Thymus (tissue), 14 donors: ENCODE measurements at places on chromosomes 7 and 10. TPM values are rescaled to one million over a fixed set of nuclear protein-coding genes. Genes with fewer than 3 reads are reported as not detected.

DNA sequence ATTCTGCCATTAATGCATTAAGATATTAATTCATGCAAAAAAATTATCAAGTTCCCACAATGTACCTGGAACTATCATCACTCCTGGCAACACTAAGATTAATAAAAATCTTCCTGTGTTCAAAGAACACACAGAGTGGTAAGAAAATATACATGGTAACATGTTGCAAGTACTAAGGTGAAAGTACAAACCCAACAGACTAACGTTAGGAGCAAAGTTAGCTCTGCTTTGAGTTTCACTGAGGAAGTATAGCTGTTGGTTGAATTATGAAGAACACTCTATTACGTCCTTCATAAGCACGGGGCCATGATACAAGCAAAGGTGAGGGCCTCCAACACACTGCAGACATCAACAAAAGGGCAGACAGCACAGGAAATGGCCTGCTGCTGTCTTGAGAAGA, 5.8 kb downstream of the ZNF33B start:
- peaks cover 16% of the 10 kb centered on the region for H3K36me3 ChIP-seq
- peaks cover 3% of the 10 kb centered on the region for H3K4me1 ChIP-seq
- H3K27me3 ChIP-seq = no peaks in the 10 kb centered on the region
- no peak for DNase-seq

GRCh38 chr7:114409750-114410149, 4.9 kb upstream of the FOXP2 start:
- H3K27me3 ChIP-seq = no peaks in the 10 kb centered on the region
- no peaks in the 10 kb centered on the region for H3K4me1 ChIP-seq
- DNase-seq = no peak
- H3K36me3 ChIP-seq = no peaks in the 10 kb centered on the region
- no peak overlapping the region for H3K27ac ChIP-seq

- peaks cover 4% of the 10 kb centered on the region for H3K4me1 ChIP-seq
- H3K27me3 ChIP-seq = no peaks in the 10 kb centered on the region
- no peak for DNase-seq
- no peak overlapping the region for H3K4me3 ChIP-seq
- H3K36me3 ChIP-seq = no peaks in the 10 kb centered on the region
Observed at GRCh38 chr10:96038476-96039387, 4.7 kb upstream of the CCNJ start.

DNA sequence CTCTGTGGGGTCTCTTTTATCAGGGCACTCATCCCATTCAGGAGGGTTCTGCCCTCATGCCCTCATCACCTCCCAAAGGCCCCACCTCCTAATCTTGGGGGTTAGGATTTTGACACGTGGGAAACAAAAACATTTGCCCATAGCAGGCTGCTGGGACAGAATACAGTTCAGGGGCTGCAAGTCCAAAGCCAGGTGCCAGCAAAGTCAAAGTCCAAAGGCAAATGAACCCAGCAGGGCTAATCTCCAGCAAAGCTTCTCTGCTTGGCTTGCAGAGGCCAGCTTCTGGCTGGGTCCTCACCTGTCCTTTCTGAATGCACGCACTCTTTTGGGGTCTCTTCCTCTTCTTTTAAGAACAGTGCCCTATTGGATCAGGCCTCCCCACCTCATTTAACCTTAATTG, 359.9 kb downstream of the DPP6 start:
- no peak for DNase-seq
- H3K36me3 ChIP-seq = no peaks in the 10 kb centered on the region
- H3K27me3 ChIP-seq = no peaks in the 10 kb centered on the region
- no peak overlapping the region for H3K27ac ChIP-seq
- no peaks in the 10 kb centered on the region for H3K4me1 ChIP-seq

DNA sequence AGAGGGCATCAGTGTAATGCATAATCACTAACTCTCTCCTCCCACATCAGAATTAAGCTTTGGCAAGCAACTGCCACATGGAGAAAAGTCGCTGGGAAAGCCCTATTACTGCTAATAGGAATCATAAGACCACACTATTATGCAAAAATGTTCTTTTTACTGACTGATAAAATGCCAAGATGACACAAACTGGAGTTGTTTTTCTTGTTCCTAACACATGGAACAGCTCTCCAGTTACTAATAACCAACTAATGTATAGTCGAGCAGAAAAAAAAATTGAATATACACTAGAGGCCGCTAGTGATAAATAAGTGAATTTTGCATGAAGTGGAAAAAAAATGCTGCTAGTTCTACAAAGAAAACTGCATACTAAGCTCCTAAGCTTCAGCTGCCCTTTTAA, 165.6 kb downstream of the TPK1 start:
- H3K4me3 ChIP-seq = no peak overlapping the region
- H3K4me1 ChIP-seq = no peaks in the 10 kb centered on the region
- no peak for DNase-seq
- H3K27me3 ChIP-seq = no peaks in the 10 kb centered on the region
- H3K27ac ChIP-seq = no peak overlapping the region

DNA sequence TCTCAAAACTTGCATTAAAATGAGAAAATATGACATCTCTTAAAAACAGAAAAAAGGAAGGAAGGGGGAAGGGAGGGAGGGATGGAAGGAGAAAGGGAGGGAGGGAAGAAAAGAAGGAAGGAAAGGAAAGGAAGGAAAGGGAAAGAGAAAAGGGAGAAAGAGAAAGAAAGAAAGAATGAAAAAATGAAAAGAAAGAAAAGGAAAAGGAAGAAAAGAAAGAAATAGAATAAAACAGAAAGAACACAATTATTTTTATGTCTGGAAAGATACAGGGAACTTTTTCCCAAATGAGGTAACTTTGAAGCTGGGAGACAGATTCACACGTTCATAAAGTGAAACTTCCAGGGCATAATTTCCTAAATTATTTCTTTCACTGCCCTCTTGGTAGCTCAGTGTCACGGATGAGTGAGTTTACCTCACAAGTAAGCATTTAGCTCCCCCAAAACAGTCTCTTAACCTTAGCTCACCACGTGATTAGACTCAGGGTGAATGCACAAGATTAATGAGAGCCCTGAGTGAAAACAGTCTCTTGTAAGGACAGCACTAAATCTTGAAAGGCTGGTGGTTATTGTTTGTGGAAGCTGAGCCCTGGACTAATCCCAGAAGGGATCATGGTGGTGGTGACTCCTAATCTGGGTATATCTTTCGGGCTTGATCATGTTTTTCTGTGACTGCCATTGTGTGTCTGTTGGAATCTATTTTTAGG, 74.1 kb upstream of the HDAC9 start:
- no peaks in the 10 kb centered on the region for H3K4me1 ChIP-seq
- no peak overlapping the region for H3K4me3 ChIP-seq
- no peaks in the 10 kb centered on the region for H3K36me3 ChIP-seq
- no peak for DNase-seq
- no peak overlapping the region for H3K27ac ChIP-seq

Gene IRF5
- total RNA-seq = 10.0 TPM

Gene FAM3C
- total RNA-seq = 10.3 TPM
